ENCODE measurements at places on chromosomes 7 and 10. TPM values are rescaled to one million over a fixed set of nuclear protein-coding genes. Genes with fewer than 3 reads are reported as not detected.

ENKUR gene
- not detected for total RNA-seq

NKX2-3 gene
- not detected for total RNA-seq

ADAM12 gene
- 0.63 TPM for total RNA-seq

CEP55 gene
- total RNA-seq: 55.8 TPM

UTF1 gene
- not detected for total RNA-seq

OR9A2 gene
- 0.32 TPM for total RNA-seq

NDUFB8 gene
- 390 TPM for total RNA-seq

ZDHHC4 gene
- 48.9 TPM for total RNA-seq

CNPY1 gene
- not detected for total RNA-seq

EBLN1 gene
- total RNA-seq: not detected

DNAJC9 gene
- total RNA-seq: 41.2 TPM

PKD1L1 gene
- 0.10 TPM for total RNA-seq

SKAP2 gene
- total RNA-seq: 9.7 TPM

DYNC1I1 gene
- total RNA-seq: not detected

TSPAN33 gene
- total RNA-seq: 17.3 TPM

PLPP4 gene
- total RNA-seq: not detected

NSMCE4A gene
- total RNA-seq: 65.2 TPM

DNA sequence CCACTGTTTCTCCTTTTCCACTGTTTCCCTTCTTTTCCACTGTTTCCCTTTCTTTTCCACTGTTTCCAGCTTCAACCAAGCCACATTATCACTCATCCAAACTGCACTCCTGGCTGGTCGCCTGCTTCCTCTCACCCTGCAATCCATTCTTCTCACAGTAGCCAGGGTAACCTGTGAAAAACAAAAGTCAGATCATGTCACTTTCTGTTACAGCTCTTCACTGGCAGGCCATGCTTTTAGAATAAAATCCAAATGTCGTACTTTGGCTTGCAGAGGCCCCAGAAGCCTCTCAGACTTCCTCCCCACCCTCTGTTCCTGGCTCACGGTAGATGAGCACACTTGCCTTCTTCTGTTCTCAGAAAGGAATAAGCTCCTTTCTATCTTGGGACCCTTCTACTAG is 33.9 kb downstream of the STARD3NL start:
- no peak for DNase-seq

- no peak for DNase-seq
Observed at GRCh38 chr10:132135053-132135872, 51.5 kb upstream of the DPYSL4 start.

GRCh38 chr7:83150310-83150709 is 12.4 kb downstream of the PCLO start:
- no peak for DNase-seq

DNA sequence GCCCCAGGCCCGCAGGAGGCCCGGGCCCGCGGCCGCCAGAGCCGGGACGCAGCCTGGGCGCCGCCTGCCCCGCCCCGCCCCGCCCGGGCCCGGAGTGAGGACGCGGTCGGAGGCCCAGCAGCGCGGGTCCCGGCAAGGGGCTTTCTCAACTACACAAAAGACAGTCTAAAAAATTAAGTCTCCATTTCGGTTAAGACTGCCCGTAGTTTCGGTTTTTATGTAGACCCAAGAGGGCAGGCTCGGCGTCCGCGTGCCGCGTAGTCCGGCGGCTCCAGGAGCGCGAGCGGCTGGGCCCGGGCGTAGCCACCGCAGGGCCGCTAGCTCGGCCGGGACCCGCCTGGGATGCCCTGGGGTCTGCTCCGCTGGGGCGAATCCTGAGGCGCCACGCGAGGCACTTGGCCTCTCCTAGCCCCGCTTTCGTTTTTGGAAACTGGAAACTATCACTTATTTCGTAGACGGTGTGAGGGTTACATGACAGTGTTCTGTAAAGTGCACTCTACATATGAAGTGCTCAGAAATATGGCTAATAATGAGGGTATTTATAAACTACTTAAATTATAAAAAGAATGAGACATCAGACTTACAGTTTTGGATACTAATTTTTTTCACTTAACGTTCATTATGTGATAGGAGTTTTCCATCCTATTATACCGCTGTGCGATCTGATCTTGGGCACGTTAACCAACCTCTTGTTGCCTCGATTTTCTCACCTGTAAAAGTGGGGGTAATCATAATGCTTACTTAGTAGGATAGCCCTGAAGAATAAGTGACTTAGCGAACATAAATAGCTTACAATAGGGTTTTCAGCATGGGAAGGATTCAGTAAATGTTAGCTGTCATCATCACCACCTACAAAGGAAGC is 573 bp downstream of the BLVRA start:
- peak; percentile 58 for DNase-seq

- no peak for DNase-seq
Observed at GRCh38 chr10:47035171-47035818, 124.1 kb downstream of the PTPN20 start.

DNA sequence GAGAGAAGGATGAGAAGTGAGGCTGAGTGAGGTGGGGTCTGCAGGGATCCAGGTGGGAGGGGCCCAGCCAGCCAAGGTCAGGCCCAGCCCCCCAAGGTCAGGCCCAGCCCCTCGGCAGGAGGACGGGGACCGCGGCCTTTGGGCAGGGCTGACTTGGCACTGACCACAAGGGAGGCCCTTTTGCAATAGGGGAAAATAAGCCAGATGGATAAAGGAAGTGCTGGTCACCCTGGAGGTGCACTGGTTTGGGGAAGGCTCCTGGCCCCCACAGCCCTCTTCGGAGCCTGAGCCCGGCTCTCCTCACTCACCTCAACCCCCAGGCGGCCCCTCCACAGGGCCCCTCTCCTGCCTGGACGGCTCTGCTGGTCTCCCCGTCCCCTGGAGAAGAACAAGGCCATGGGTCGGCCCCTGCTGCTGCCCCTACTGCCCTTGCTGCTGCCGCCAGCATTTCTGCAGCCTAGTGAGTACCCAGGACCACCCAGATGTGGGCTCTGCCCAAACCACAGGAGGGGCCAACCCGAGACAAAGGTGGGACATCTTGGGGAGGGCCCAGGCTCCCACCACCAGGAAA is at the start of gene PILRA:
Gene PILRA (plus strand): TSS at position 227 of the 571 bp plus-strand sequence. CDS start 170 bp downstream, at position 397.
- DNase-seq: no peak

- no peak for DNase-seq
Observed at GRCh38 chr7:54556121-54556520, 13.9 kb downstream of the VSTM2A start.

GRCh38 chr7:128363261-128363721 is 1.8 kb upstream of the PRRT4 start:
- DNase-seq: no peak

DNA sequence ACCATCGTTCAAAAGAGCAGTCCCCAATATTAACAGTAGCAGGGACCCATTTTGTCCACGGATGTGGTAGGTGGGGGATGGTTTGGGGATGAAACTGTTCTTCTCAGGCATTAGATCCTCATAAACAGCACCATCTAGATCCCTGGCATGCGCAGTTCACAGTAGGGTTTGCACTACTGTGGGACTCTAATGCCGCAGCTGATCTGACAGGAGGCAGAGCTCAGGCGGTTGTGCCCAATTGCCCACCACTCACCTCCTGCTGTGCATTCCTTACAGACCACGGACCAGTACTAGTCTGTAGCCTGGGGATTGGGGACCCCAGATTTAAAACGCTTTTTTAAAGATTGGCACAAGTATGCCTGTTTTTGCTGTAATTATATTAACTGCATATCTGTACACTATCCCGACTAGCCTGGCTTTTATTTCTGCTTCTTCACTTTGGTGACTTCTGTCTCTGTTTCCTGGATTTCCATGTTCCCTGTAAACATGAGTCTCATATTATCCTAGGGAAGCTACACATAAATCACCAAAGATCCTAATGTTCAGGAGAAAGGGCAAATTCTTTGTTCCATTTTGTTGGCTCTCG is 163.3 kb upstream of the AKR1E2 start:
- DNase-seq: no peak

DNA sequence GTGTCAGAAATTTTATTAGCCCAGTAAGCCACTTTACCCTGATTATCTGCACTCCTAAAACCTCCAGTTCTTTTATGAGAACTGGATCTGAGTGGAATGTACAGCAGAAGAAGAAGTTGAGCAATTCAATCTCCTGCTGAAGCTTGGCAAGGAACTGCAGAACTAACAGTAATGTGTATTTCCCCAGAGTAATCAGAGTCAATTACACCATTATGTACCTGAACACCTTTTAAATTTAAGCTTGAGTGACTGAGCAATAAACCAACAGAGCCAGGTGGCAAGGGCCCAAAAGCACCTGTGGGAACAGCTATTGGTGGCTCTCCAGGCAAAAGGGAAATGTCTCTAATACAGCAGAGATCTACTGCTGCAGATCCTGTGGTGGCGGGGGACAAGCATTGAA is 40.1 kb upstream of the AKR1C2 start:
- no peak for DNase-seq

- DNase-seq: no peak
Observed at GRCh38 chr7:47046949-47047348, 535.0 kb downstream of the TNS3 start.

DNA sequence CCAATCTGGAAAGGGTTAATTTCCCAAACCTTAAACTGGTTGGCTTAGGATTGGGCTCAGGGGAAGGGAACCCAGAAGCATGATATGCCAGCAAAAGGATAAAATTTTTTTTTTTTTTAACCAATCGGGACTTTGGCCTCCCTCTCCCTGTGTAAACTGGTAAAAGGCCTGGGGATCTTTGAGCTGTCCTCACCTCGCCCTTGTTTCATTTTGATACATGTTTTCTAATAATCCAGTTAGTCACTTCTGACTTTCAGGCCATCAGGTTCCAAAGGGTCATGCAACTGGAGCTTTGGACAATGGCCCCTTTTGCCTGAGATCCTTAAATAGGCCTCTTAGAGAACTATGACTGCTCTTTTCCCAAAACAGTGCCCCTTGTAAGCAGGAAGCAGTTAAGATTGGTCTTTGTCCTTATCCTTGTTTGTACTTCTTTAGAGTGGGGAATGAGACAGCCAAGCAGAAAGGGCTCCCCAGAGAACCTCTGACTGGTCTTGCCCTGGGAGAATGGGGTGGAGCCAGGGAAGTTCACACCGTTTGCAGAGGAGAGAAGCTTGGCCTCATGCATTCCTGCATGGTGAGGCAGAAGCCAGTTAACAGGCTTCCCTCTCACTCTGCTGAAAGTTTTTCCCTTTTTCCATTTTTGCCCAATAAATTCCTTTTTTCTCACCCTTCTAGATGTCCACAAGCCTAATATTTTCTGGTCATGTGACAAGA is 424.2 kb upstream of the CNTNAP2 start:
- no peak for DNase-seq

GRCh38 chr7:72268796-72269195 is 143.3 kb downstream of the CALN1 start:
- DNase-seq: no peak

DNA sequence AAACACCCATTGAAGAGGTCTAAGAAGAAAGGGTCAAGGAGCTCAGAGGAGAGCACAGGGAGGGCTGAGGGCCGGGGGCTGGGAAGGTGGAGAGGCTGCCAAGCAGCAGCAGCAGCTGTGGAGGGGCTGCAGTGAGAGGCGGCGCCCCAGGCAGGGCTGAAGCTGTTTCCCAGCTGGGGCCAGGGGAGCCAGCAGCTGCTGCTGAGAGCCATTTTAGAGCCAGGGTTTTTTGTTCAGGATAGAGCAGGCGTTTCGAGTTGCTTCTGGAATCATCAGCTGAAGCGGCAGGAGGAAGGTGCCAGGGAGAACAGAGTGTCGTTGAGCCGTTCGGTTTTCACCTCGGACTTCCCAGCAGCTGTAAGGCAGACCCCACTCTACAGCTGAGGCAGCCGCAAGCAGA is 62.7 kb downstream of the LANCL2 start:
- DNase-seq: no peak

DNA sequence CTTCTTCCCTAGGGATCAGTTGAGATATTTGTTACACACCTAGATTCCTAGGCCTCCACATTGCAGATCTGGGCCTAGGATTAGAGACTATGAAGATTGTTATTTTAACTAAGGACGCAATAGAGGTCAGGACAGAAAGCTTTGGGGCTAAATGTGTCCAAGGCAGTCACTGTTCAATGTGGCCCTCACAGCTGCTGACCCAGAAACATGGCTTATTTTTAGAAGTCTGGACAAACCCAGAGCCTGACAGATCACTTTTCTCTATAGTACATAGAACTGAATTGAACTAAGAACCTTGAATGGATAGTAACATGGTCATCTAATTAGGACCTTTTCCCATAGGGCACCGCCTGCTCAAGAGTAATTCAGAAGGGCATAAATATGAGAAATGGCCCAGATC is 146.6 kb upstream of the AUTS2 start:
- no peak for DNase-seq

- no peak for DNase-seq
Observed at GRCh38 chr7:75650681-75651080, 88.1 kb downstream of the HIP1 start.

DNA sequence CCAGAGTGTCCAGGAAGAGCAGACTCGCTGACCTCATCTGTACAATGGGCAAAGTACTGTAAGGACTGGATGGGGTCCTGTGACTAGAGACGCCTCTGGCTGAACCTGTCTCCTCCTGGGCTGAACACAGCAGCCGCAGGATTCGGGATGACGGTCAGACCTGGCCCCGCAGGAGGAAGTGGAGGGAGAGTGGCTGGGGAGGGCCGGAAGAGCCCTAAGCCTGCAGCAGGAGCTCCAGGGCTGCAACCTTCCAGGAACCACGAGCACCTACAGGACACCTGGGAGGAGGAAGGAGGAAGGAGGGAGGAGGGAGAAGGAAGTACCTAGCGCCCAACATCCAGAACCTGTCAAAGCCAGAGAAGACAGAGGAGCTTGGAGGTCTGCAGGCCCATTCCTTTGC is 30.3 kb downstream of the TNRC18 start:
- DNase-seq: no peak

GRCh38 chr7:77813180-77813579 is 14.6 kb downstream of the PHTF2 start:
- DNase-seq: no peak

DNA sequence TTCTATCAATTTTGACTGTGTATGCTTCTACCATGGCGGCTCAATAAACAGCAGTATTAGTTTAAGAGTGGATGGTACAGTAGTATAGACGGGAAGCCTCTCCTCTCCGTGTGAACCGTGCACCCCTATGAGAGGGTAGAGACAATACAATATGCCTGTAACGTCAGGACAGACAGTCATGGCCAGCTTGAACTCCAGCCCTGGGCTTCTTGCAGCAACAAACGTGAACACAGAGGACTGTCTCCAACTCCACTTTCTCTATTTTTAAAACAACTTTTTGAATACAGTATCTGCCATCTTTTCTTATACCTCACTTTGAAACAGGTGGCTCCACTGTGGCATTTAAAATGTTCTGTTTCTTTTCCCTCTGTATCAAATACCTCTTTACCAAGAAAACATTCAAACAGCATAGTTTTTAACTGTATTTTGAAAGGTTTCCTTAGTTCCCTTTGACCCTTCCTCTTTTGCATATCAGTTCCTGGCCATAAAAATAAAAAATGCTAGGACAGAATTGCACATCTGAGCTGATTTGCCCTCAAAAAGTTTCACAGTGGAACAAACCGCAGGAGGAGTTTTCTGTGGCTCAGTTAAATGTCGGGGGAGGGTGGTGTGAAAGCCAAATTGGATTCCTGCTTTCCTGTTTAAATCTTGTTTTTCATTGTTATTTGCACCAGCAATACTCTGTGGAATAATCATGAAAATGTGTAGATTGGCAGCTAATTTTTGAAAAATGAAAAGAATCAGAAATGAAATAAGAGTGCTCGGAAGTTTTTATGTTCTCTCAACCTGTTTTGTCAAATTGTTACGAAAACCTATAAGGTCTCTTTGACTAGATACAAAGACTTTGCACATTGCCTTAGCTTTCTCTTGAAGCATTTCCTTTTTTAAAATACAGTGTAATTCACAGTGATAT is 8.0 kb downstream of the IKZF1 start:
- DNase-seq: no peak

GRCh38 chr7:24343614-24344013 is 59.6 kb downstream of the NPY start:
- no peak for DNase-seq

GRCh38 chr7:112122144-112122543 is 84.1 kb downstream of the DOCK4 start:
- DNase-seq: no peak
